NCI-H1436 (cell line): ENCODE measurements at places on chromosomes 6 and 20.

DNA sequence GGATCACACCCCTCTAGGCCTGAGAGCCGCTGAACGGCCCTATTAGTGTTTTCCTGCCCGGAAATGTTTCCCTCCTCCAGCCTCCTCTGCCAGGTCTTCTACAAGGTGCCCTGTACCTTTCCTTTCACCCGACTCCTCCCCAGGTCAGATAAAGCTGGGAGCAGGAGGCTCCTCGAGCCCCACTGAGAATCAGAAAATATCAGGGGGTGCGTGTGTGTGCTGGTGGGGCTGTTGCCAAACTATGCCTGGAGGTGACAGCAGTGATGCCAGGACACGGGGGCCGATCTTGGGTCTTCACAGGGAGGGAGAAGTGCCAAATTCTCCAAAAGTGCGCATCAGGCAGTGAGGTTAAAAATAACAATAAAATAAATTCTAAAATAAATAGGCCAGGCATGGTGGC is 222.8 kb upstream of the RREB1 start:
- DNase-seq: no peak

DNA sequence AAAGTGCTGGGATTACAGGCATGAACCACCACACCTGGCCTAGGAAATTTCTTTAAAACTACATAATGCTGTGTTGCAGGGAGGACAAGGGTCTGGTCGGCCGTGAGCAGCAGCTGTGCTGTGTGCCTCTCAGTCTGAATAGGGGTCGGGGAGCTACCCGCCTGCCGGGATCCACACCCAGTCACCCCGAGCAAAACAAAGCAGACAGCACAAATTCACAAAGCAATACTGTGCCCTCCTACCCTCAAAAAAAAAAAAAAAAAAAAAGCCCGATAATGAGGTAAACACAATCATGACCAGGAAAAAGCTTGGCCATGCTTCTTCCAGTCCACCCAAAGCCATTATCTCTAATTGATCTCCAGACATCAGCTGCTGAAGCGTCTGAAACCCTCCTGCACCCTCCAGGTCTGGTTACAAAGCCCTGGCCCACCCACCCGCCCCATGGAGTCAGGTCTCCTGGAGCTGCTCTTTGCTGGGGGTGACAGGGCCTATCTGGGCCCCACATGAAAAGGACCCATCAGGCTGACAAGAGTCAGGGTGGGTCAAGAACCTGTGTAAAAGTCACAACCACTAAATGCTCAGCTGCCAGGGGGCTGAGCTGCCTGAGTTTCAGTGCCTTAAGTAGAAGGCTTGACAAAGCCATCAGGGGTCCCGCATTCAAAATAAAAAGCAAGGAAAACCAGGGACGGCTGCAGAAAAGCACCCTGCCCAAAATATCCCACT is 88.2 kb downstream of the NOL4L start:
- DNase-seq: no peak

- DNase-seq: no peak
Observed at GRCh38 chr6:73803562-73804241, 107.7 kb downstream of the CD109 start.

DNA sequence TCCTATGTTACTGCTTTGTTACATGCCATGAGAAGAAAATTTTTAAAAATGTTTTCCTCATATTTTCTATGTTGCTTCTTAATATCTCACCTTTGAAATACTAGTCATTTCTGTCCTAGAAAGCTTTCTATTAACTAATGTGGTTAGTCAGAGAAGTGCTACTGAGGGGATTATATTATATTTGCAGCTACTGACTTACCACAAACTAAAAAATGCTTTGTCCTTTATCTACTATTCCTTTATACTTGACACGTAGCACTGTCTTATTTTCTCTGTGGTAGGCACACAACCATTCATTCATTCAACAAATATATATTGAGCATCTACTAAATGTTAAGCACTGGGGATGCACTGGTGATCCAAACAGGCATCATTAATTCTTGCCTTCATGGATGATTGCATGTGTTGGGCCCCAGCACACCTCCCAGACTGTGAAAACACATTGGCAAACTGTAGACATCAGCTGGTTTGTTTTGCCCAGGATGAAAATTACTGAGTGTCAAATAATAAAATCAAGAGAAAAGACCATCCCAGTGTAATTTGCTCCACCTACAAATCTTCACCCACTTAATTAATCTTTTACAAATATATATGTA is 10.7 kb upstream of the MLIP start:
- DNase-seq: no peak

DNA sequence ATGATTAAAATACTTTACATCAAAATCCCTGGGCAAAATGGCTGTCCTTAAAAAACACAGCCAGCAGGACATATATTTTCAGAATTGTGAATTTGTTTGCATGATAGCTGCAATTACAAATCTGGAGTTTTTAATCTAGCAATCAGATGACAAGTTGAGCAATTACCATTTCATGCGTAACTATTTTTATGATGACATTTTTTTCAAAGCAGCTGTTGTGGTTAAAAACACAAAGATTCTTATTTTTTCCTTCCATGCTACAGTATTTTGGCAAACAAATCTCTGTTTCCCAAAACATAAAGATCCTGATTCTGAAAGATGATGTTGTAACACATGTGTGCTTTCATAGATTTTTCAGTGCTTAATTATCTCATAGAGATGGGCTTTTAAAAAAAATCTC is 90.2 kb downstream of the PHACTR1 start:
- no peak for DNase-seq

DNA sequence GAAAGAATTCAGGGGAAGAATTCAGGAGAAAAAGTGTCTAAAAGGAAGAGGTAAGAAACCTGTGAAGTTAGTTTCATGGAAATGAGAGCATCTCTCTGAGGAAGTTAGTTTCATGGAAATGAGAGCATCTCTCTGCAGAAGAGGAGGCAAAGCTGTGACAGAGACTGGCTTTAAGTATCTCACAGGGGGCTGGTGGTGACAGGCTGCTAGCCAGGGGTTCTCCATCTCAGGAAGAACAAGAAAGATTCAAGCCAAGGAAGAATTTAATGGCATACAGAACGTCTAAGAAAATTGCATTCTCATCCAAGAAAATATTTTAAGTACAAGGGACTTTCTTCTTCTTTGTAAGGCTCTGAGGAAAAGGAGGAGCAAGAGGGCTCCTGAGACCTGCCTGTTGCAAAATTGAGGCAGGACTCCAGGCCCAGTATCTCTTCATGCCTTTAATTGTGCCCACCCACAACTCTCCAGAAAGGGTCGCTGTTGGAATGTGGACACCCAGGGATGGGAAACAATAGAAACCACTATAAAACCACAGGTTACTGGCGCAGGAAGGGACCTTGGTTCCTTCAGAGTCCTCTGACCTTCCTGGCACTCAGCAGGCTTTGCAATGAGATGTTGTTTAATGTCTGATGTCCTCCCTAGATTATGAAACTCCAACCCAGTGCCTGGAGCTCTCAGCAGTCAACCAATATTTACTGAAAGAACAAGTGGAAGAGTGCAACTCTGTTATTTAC is 136.8 kb downstream of the FNDC1 start:
- no peak for DNase-seq
